ENCODE measurements at places on chromosomes 7 and 10. TPM values are rescaled to one million over a fixed set of nuclear protein-coding genes. Genes with fewer than 3 reads are reported as not detected.
A peak's percentile ranks its signal among the peaks of the same experiment; 100 is the strongest.

Gene CDK1
- total RNA-seq, result 17.4 TPM

DNA sequence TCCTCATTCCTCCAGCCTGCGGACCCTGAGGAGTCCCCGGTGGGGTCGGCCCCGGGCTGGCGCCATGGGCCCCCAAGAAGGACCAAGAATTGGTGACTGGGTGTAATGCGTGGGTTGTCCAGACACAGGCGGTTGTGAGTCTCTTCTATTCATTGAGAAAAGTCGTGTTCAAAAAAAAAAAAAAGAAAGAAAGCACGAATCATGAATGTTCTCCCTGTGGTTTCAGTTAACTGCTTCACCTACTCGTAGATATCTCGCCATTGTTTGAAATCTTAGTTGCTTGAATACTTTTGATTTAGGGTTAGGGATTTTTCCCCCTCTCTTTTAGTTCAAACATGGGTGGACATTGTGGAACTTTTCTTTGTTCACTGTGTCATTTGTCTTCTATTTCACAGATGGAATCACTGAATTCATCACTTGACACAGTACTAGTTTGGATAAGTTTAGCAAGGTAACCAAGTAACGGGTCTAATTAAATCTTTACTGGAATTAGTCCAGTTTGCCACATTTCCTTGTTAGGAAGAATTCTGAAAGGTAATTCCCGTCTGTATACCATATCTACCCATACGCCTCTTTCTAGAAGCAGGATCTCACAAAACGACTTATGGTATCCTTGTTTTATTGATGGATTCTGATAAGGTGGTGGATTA lies 775 bp downstream of the STARD3NL start:
- H3K4me1 ChIP-seq, result peaks cover 4% of the 10 kb centered on the region
- H3K27me3 ChIP-seq, result no peaks in the 10 kb centered on the region
- peak overlapping the region; percentile 75 for H3K4me3 ChIP-seq
- no peaks in the 10 kb centered on the region for H3K36me3 ChIP-seq
- H3K27ac ChIP-seq, result peak overlapping the region; percentile 84

Gene ZNF467
- total RNA-seq, result 2.6 TPM

GRCh38 chr10:29486433-29486832 lies 148.3 kb downstream of the SVIL start:
- no peak for DNase-seq
- H3K4me3 ChIP-seq, result no peak overlapping the region
- no peaks in the 10 kb centered on the region for H3K4me1 ChIP-seq
- peaks cover 100% of the 10 kb centered on the region for H3K36me3 ChIP-seq
- H3K27me3 ChIP-seq, result no peaks in the 10 kb centered on the region

DNA sequence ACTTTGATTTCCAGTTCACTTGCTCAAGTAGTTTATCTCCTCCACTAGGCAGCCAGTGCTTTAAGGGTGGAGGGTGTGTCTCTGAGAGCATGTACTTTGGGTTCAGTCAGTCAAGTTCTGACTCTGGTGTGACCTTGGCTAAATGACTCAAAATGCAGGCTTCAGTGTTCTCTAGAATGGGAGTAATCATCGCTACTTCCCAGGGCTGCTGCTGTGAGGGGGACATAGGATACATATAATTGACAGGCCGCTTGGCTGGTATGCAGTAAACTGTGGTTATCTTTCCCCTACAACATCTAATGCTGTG lies 3.5 kb downstream of the PTPRE start:
- DNase-seq, result no peak
- peaks cover 7% of the 10 kb centered on the region for H3K4me1 ChIP-seq
- peaks cover 5% of the 10 kb centered on the region for H3K27me3 ChIP-seq
- no peak overlapping the region for H3K4me3 ChIP-seq
- no peaks in the 10 kb centered on the region for H3K36me3 ChIP-seq

- DNase-seq, result no peak
- H3K27me3 ChIP-seq, result no peaks in the 10 kb centered on the region
- no peak overlapping the region for H3K27ac ChIP-seq
- no peaks in the 10 kb centered on the region for H3K36me3 ChIP-seq
- H3K4me1 ChIP-seq, result peaks cover 94% of the 10 kb centered on the region
Observed at GRCh38 chr10:74926791-74927585, 100.6 kb downstream of the KAT6B start.

DNA sequence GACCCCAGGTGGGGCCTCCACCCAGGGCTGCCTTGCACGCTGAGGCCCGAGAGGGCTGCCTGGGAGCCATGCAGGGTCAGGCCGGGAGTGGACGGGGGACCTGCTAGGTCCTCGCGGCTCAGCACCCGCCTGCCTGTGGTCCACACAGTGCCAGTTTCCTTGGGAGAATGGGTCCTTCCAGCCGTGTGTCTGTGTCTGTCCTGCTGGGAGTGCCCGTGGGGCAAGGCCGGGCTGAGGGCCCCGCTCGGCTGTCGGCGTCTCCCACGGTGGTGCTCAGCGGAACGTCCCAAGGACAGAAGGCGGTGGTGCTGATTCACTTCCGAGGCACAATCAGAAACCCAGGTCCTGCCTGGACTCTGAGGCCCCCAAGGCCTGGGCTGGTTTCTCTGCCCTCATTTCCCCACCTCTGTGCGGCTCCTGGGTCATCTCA lies 23.2 kb upstream of the GTPBP4 start:
- H3K4me1 ChIP-seq, result peaks cover 2% of the 10 kb centered on the region
- no peak overlapping the region for H3K27ac ChIP-seq
- peaks cover 9% of the 10 kb centered on the region for H3K27me3 ChIP-seq
- H3K36me3 ChIP-seq, result no peaks in the 10 kb centered on the region
- no peak for DNase-seq

Gene DNAJC30
- total RNA-seq, result 4.8 TPM

DNA sequence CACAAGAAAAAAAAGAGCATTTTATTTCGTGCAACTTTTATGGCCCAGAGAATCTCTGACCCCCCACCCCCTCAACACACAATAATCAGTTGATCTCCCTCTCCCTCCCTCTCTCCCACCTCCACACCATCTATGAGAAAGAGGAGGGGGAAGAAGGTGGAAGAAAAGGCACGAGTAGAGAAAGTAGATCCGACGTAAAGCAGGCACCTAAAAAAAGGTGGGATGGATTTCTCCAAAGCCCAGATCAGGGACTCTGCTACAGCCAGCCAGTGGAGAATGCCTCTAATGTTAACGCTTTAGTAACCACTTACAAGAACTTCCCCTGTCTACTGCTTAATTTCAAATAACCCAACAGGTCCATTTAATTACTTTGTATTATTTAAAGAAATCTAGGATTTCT lies 24.4 kb downstream of the KMT2C start:
- H3K4me1 ChIP-seq, result peaks cover 26% of the 10 kb centered on the region
- H3K27ac ChIP-seq, result no peak overlapping the region
- no peak for DNase-seq

DNA sequence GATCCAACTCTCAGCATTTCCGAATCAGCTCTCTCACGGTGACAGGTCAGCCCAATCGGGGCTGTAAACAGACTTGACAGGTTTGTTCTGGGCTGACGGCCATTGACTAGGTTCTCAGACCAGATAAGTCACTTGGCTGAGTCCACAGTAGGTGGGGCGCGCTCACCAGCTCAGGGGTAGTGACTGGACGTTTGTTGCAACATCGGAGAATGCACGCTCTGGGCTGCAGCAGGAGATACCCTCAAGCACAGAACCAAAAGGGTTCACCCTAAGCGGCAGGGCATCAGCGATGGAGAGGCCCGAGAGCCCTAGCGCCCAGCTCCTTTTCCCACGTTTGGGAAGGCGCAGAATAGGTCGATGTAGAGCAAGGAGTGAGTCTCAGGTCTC lies 1.8 kb downstream of the KLLN start:
- no peak for DNase-seq
- no peaks in the 10 kb centered on the region for H3K27me3 ChIP-seq
- H3K4me3 ChIP-seq, result peak overlapping the region; percentile 69
- peak overlapping the region; percentile 99 for H3K27ac ChIP-seq
- peaks cover 10% of the 10 kb centered on the region for H3K4me1 ChIP-seq

Gene PKD2L1
- total RNA-seq, result not detected

- no peaks in the 10 kb centered on the region for H3K4me1 ChIP-seq
- H3K36me3 ChIP-seq, result no peaks in the 10 kb centered on the region
- no peak overlapping the region for H3K27ac ChIP-seq
- DNase-seq, result no peak
- no peak overlapping the region for H3K4me3 ChIP-seq
Observed at GRCh38 chr7:73809467-73809951, 21.3 kb upstream of the CLDN4 start.

Gene C7orf57
- total RNA-seq, result 1.1 TPM

GRCh38 chr10:102965311-102965851 lies 47.3 kb downstream of the CNNM2 start:
- no peak overlapping the region for H3K27ac ChIP-seq
- DNase-seq, result no peak
- H3K27me3 ChIP-seq, result no peaks in the 10 kb centered on the region
- H3K4me1 ChIP-seq, result no peaks in the 10 kb centered on the region

Gene OR13A1
- 1.5 TPM for total RNA-seq

Gene TLL2
- not detected for total RNA-seq

GRCh38 chr10:35339942-35340341 lies 3.6 kb downstream of the CCNY start:
- DNase-seq, result no peak
- no peaks in the 10 kb centered on the region for H3K36me3 ChIP-seq
- H3K27me3 ChIP-seq, result no peaks in the 10 kb centered on the region

GRCh38 chr10:62540389-62540788 lies 166.2 kb downstream of the ZNF365 start:
- no peak for DNase-seq
- H3K27ac ChIP-seq, result no peak overlapping the region
- no peaks in the 10 kb centered on the region for H3K4me1 ChIP-seq
- H3K27me3 ChIP-seq, result no peaks in the 10 kb centered on the region
- H3K36me3 ChIP-seq, result no peaks in the 10 kb centered on the region

DNA sequence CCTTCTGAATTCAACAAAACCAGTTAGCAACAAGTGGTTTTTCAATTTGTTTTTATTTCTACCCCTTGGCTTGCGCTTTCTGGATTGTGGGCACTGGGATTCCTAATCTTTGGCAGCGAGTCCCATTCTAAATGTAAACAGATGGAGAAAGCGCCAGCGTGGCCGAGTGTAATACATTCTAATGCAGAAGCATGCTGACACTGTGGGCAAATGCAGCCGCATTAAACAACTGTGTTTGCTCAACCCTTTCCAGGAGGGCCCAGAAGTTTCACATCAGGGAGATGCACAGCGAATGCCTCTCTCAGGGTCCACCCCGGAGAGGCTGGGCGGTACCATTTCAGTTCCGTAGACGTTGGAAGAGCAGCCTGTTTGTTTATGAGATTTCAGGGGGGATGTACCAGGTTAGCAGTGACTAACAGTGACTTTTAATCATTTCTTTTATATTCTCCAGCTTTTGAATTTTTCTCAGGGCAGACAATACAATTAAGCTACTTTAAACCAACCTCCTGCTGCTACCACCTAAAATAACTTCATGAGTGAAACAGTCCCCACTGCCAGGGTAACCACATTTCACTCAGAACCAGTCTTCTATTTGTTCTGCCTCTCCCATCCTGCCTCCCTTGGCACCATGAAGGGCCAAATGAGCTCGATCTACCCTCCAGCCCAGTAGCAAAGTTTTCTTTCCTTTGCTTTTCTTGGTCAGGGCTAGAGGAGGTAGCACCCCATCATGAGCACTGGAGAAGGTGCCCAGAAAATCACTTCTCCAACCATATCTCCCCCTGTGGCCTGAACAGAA lies 164.2 kb upstream of the ITGB1 start:
- no peaks in the 10 kb centered on the region for H3K27me3 ChIP-seq
- peaks cover 19% of the 10 kb centered on the region for H3K4me1 ChIP-seq
- H3K27ac ChIP-seq, result no peak overlapping the region
- no peak for DNase-seq

Gene STAMBPL1
- total RNA-seq, result 3.5 TPM

- no peaks in the 10 kb centered on the region for H3K4me1 ChIP-seq
- no peaks in the 10 kb centered on the region for H3K36me3 ChIP-seq
- DNase-seq, result no peak
Observed at GRCh38 chr7:155173905-155174304, 103.8 kb downstream of the HTR5A start.

Gene FGFBP3
- total RNA-seq, result 1.4 TPM

- H3K27ac ChIP-seq, result no peak overlapping the region
- peaks cover 97% of the 10 kb centered on the region for H3K36me3 ChIP-seq
- no peak overlapping the region for H3K4me3 ChIP-seq
Observed at GRCh38 chr7:127733986-127734385, 82.0 kb downstream of the SND1 start.

- no peak within 1 kb of the TSS for H3K27ac ChIP-seq
- H3K4me1 ChIP-seq, result peaks cover 15% of the 10 kb centered on the region
- peaks cover 10% of the 10 kb centered on the region for H3K27me3 ChIP-seq
- H3K4me3 ChIP-seq, result peak within 1 kb of the TSS; percentile 34
- no peak for DNase-seq
- no peaks in the 10 kb centered on the region for H3K36me3 ChIP-seq
Observed at GRCh38 chr10:70441161-70441894, at the start of gene NODAL. TSS of gene NODAL (minus strand) at chr10:70441681. CDS start at chr10:70441667, 14 bp downstream.

Gene SLC13A1
- not detected for total RNA-seq

- no peaks in the 10 kb centered on the region for H3K4me1 ChIP-seq
- no peak overlapping the region for H3K27ac ChIP-seq
- H3K36me3 ChIP-seq, result no peaks in the 10 kb centered on the region
- no peak overlapping the region for H3K4me3 ChIP-seq
Observed at GRCh38 chr7:158442260-158442659, 145.4 kb downstream of the PTPRN2 start.

Gene ZNF365
- total RNA-seq, result 1.0 TPM

- no peaks in the 10 kb centered on the region for H3K27me3 ChIP-seq
- no peak overlapping the region for H3K4me3 ChIP-seq
- no peaks in the 10 kb centered on the region for H3K36me3 ChIP-seq
- peaks cover 6% of the 10 kb centered on the region for H3K4me1 ChIP-seq
Observed at GRCh38 chr7:102004229-102004628, 186.8 kb downstream of the CUX1 start.

DNA sequence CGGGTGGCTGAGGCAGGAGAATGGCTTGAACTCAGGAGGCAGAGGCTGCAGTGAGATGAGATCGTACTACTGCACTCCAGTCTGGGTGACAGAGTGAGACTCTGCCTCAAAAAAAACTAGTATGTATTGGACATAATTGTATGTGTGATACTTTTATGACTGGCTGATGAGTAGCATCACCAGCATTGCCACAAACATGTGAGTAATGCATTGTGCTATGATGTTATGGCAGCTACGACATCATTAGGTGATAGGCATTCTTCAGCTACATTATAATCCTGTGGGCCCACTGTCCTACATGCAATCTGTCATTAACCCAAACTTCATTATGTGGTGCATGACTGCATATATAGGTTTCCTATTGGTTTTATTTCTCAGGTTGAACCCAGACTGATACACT lies 352.4 kb downstream of the GALNT17 start:
- no peak overlapping the region for H3K27ac ChIP-seq
- H3K4me1 ChIP-seq, result no peaks in the 10 kb centered on the region
- H3K4me3 ChIP-seq, result no peak overlapping the region
- no peaks in the 10 kb centered on the region for H3K36me3 ChIP-seq

Gene SPDYE16
- not detected for total RNA-seq

GRCh38 chr7:135253851-135254771 lies 20.5 kb downstream of the STRA8 start:
- H3K27ac ChIP-seq, result peak overlapping the region; percentile 86
- no peak for DNase-seq
- H3K4me1 ChIP-seq, result peaks cover 25% of the 10 kb centered on the region
- H3K36me3 ChIP-seq, result no peaks in the 10 kb centered on the region

Gene CYP2C19
- 5.0 TPM for total RNA-seq
